ENCODE measurements at places on chromosomes 2 and 18.

DNA sequence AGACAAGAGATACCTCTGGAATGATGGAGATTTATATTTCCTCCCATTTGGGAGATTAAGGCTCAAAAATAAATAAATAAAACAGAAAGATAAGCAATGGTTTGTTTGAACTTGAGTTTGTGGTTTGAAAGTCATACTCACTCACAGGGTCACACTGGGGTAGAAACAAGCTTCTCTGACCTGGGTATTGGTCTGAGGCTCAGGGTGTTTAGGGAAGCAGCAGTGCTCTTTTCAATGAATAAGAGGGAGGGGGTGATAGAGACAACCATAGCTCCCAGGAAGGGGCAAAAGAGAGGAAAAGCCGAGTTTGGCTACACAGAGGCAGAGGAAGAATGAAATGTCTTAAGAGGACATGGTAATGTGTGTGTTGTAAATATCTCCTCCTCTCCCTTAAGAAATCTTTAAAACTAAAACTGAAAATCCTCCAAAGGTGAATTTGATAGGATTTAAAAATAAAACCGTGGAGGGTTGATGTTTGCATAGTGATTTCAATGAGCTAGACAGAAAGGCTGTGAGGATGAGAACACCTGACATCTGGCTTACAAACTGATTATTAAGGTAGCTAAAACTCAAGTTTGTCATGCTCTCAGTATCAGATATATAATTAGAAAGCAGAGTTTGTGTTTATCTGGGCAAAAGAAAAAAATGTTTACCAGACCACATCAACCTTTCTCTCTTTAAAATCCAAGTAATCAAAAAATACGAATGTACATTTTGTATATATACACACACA lies 159.9 kb upstream of the TMEFF2 start:
- no peak for DNase-seq

DNA sequence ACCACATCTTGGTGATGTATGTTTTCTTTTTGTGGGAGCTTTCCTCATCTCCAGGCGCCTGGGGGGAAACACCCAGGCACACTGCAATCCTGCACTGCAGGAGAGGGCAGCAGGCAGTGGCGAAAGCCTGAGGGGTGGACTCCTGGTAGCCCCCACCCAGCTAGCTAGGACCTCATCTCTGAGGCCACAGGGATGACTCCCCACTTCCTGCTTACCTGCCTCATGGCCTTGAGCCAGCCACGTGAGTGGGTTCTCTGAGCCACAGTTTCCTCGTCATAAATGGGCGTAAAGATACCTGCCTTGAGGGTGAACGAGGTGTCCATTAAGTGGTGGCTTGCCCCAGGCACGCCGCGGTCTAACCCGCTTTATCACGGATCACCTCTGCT lies 19.1 kb downstream of the TRAF3IP1 start:
- no peak for DNase-seq

DNA sequence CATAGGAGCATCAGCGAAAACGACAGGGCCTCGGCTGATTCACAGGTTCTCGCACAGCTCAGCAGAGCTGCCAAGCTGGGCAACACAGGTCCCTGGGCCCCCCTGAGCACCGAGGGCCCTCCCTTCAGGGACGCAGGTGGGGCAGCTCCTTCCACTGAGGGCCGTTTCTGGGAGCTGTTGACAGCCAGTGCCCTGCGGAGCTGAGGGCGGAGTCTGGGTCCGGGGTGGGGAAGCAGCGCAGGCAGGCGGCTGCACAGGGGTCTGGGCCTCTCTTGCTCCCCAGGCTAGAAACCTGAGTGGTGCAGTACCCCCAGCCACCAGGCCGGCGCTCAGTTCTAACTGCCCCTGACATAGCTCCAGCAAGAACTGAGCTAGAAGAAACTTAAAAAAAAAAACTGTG lies 65.7 kb downstream of the PXDN start:
- DNase-seq: no peak

- no peak for DNase-seq
These were observed 17.6 kb upstream of the EPHA4 start for GRCh38 chr2:221589696-221590095.

- DNase-seq: no peak
These were observed 30.6 kb downstream of the SOWAHC start for GRCh38 chr2:109644571-109645275.

DNA sequence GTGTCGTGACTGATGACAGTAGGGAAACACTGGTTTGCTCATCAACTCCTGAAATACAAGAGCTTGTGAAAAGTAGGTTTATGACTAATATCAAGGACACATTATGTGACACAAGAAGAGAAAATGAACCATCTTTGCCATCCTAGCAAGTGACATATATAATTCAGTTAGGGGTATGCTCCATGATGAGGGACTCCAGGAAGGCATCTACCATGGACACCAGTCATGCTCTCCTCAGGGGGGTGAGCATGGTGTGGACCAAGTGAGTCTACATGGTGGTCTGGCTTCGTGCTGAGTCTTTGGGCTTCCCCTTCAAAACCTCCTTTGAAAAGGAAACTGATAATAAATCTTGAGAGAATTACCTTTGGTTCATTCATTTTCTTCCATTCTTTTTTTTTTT lies 11.7 kb upstream of the SERPINB5 start:
- no peak for DNase-seq

DNA sequence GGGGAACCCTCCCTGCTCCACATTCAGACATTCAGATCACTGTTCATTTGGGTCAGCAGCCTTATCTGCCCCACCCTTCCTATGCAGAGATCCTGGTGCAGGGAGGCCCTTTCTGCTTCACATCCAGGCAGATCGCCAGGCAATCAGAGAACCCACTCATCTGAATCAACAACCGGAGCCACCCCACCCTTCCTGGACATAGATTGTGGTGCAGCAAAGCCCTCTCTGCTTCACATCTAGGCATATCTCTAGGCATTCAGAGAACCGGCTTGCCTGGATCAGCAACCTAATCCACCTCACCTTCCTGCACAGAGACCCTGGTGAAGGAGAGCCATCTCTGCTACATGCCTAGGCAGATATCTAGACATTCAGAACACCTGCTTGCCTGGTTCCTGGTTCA lies 184.5 kb upstream of the CNTNAP5 start:
- no peak for DNase-seq

- no peak for DNase-seq
These were observed 12.0 kb downstream of the PSMD1 start for GRCh38 chr2:231068525-231069222.

DNA sequence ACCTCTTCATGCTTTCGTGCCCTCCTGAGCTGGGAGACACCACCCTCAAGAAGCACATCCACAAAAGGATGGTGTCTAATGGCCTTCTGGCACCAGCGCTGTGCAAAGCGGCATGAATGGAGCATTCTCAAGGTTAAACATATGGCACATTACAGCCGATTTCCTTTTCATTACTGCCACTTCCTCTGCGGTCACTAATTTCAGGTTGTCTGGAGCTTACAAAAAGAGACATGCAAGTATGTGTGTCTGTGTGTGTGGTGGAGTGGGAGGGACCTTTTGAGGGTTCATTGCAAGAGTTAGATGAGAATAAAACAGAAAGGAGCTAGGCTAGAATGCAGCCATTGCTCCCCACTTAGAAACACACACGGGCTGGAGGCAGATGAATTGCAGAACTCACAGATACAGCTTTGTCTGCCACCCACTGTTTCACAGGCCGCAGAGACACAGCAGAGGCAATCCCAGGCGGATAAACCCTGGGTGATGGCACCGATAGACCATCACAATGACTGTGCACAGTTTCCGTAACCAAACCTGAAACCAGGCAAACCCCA lies 76.0 kb downstream of the TGIF1 start:
- DNase-seq: no peak

- DNase-seq: no peak
These were observed 108.4 kb upstream of the COPS8 start for GRCh38 chr2:236977063-236977851.

DNA sequence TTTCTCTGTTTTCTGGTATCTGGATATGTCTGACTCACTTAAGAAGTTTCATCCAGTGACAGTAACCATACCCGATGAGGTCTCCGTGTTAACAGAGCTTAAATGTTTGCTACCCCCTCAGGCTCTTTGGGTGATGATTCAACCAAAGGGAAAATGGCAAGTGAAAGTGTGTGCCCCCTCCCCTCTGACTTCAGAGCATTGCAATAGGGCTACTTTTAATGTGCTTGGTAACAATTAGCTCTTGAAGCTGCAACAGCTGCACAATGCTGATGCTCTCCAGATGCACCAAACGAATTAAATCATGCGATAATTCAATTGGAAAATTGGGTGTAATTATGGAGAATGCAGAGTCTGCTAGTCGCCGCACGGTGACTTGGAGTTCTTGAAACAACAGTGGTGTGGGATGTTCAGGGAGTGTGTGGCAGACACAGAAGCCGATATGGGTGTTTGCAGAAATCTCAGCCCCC lies 270.7 kb downstream of the ALK start:
- no peak for DNase-seq

GRCh38 chr18:38790303-38790702 lies 1224.7 kb upstream of the CELF4 start:
- no peak for DNase-seq

DNA sequence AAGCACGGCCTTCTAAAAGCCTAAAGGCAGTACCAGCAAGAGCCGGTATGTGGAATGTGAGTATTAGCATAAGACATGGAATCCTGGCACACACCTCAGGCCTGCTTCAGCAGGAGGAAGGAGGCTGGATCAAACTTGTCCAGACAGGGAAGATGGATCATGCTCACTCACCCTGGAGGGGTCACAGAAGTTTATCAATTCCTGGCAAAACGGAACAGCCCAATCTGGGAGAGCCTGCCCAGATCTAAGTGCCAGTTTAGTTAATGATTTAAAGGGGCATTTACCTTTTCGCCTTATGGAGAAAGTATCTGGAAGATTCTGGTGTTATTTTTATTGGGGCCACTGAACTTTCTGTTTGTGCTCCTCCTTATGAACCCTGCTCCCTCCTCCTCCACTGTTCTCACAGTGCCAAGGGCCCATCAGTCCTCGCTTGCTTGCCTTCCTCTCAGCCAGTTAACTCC lies 58.3 kb upstream of the NFE2L2 start:
- DNase-seq: no peak

- no peak for DNase-seq
These were observed 28.4 kb upstream of the NEB start for GRCh38 chr2:151762694-151763093.

GRCh38 chr18:63288311-63288710 lies 31.3 kb downstream of the BCL2 start:
- no peak for DNase-seq

DNA sequence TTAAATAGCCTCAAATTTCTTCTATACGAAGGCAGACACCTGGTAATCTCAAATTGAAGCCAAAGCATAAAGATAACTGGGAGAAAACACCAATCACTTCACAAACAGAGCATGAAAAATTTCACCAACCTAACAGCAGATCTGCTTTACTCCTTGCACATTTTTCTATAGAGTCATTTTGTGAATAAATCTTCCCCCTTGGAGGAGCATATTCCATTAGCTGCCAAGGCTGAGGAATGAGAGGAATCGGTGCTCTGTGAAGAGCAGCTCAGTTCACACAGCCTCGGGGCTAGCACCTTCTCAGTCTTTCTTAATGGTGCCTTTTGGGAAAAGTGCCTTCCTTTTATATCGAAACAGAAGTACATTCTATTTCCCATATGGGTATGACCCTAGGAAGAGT lies 1313.7 kb upstream of the NRXN1 start:
- DNase-seq: no peak

GRCh38 chr2:240023792-240024191 lies 1.4 kb downstream of the NDUFA10 start:
- DNase-seq: no peak
